Sciatic nerve (tissue), 2 donors: ENCODE measurements at places on chromosomes 5 and 9. TPM values are rescaled to one million over a fixed set of nuclear protein-coding genes. Genes with fewer than 3 reads are reported as not detected.

Gene NFIB
- total RNA-seq, result 137 TPM

- DNase-seq, result no peak
Observed at GRCh38 chr5:160071516-160071915, 47.7 kb downstream of the PWWP2A start.

DNA sequence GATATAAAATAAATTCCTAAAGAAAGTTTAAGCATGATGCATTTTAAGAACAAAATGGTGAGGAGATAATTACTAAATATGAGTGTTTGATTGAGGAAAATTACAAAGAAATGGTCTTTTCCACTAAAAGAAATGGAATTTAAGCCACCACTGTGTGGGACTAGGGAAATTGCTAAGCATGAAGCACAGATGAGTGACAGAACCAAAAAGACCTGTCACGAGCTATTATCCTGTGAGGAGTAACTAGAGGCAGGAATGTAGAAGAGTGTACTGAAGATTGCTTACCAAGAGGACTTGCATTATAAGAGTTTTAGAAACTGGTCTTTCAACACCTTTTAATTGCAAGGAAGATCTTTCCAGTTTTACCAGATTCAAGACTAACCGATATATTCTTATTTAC lies 193.6 kb upstream of the PRR16 start:
- DNase-seq, result no peak

DNA sequence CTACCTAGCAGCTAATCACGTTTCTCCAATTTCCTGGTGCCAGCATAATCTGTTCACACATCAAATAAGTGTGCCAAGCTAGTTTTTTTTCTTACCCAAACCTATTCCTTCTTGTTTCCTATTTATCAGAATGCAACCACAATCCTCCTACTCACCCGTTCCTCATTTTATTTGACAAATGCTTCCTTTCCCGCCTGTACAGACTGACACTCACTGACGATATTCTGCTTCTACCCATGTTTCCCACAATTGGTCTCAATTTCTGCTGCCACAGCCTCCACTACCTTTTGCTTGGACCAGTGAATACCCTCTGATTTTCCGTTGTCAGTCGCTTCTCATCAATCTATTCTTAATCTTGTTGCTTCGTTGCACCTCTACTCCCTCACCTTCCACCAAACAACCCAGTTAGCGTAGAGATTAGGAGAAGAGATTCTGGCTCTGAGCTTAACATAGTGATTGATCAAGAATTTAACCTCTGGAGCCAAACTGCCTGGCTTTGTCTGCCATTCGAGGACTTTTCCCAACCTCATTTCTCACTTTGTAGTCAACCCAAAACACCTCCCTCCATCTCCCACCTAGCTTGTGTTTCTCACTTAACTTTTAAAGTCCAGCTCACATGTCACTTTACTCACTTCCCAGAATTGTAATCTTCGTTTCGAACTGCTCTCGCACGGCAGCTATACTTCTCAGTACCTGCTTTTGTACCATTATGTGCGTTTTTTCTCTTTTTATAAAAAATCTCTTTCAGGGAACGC lies 729 bp upstream of the TMEM38B start:
- no peak for DNase-seq

DNA sequence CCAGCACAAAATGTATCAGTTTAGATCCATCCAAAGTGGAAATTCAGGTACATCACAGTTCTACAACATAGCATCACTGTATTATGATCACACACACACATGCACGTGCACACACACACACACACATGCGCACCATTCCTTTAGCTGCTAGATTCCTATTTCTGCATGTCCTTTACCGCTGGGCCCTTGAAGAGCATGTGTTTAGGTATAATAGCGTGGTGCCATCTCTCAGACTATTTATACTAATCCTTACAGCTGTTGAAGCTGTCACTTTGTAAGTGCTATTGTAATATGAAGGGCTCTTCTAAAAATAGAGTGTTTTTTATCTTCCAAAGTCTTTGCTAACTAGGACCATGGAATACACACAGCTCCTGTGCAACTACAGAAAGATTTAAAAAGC lies 308.8 kb upstream of the TRPC7 start:
- no peak for DNase-seq

Gene TMEM167A
- 61.8 TPM for total RNA-seq

GRCh38 chr5:157669701-157670097 lies 1.6 kb upstream of the C5orf52 start:
- DNase-seq, result no peak

Gene SPINK5
- total RNA-seq, result 0.94 TPM

DNA sequence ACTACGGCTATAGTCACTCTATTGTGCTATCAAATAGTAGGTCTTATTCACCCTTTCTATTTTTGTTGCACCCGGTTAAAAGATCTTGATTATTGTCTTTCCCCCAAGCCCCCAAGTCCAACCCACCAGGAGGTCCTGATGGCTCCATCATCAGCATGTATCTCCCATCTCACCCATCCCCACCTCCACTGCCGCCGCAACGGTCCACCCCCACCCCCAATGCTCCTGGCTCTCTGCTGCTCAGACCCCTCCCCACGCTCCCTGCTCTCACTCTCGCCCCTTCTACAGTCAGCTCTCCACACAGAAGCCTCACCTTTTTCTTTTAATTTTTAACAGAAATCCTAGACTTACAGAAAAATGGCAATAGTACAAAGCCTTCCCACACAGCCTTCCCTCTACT lies 51.5 kb upstream of the SH3PXD2B start:
- DNase-seq, result peak; percentile 41

DNA sequence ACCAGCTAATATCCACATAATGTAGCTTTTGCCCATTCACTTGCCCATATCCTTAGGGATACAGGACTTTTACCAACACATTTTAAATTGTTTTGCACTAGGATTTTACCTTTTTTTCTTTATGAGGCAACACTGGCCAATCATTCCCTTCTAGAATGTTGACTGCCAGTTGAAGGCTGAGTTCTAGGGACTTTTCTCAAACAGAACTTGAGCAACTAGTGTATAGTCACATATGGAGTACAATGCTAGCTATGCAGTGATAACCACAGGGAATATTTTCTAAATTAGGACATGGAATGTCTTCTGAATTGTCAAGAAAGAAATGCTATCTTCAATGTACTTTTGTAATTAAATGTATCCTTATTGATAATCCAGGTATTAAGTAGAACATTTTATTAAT lies 133.6 kb downstream of the OXCT1 start:
- no peak for DNase-seq

Gene PTPN3
- 1.0 TPM for total RNA-seq

Gene MSX2
- 0.49 TPM for total RNA-seq

GRCh38 chr5:59390074-59390659 lies 503.4 kb downstream of the PDE4D start:
- no peak for DNase-seq

Gene PAPPA
- total RNA-seq, result 3.3 TPM

- DNase-seq, result no peak
Observed at GRCh38 chr5:98964621-98965020, 35.8 kb upstream of the CHD1 start.

DNA sequence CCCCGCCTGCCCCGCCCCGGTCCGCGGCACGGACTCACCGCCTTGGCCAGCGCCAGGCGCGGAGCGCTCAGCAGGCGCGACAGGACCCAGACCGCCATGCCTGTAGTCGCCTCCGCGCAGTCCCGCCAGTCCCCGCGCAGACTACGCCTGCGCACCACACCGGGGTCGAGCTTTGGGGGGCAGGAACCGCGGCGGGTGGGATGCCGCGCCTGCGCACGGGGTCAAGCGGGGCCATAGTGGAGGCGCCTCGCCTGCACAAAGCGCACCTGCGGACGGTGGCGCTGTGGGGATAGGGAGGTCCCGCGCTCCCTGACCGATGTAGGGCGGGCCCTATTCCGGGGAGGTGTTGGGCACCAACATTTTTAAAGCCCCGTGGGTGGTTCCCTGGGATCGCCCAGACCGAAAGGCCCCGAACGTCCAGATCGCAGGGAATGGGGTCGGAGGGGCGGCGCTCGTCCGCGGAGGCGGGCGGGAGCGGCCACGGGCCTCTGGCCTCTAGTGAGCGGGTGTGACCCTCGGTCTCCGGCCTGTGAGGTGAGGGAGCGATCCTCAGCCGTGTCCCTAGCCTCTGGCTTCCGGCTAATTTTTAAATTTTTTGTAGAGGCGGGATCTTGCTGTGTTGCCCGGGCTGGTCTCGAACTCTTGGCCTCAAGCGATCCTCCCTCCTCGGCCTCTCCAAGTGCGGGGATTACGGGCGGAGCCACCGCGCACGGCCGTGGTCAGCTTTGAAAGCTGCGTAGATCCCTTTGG lies 70.8 kb upstream of the LPCAT1 start:
- DNase-seq, result peak; percentile 79

DNA sequence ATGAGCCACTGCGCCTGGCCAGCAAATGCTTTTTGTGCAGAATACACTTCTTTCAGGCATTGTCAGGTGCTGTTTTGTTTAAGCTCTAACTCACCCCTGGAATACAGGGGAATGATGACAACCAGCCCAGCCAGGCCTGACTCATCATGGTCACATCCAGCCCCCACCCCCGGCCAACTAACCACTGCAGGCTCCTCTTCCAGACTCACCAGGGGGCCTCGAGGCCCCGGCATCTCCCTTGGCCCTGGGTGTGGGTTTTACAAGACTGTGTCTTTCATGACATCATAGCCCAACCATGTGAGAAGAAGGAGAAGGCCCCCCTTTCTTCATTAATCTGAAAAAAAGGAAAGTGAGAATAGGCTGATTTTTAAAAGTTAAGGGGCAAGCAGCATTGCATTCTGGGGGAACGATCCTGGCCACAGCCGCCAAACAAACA lies 35.5 kb downstream of the OLFML2A start:
- no peak for DNase-seq

- DNase-seq, result no peak
Observed at GRCh38 chr5:142521706-142522105, 164.2 kb downstream of the FGF1 start.

Gene ALDH1A1
- 277 TPM for total RNA-seq

DNA sequence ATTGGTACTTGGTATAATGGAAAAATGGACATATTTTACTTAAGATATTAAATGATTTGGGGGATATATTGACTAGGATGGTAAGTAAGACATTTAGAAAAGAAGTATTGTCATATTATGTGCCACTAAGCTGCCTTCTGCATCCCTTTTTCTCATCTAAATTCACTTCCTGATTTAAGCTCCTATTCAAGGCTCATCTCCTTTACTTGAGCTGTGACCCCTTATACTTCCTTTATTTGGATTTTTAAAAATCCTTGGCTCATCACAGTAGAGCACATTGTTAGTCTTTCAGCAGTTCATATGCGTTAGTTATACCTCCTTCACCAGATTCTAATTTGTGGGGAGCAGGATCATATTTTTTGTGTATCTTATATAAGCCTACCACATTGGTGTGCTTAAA lies 6.6 kb downstream of the COMMD10 start:
- no peak for DNase-seq
